Tibial nerve (tissue), 4 donors: ENCODE measurements at places on chromosomes 2 and 18.

DNA sequence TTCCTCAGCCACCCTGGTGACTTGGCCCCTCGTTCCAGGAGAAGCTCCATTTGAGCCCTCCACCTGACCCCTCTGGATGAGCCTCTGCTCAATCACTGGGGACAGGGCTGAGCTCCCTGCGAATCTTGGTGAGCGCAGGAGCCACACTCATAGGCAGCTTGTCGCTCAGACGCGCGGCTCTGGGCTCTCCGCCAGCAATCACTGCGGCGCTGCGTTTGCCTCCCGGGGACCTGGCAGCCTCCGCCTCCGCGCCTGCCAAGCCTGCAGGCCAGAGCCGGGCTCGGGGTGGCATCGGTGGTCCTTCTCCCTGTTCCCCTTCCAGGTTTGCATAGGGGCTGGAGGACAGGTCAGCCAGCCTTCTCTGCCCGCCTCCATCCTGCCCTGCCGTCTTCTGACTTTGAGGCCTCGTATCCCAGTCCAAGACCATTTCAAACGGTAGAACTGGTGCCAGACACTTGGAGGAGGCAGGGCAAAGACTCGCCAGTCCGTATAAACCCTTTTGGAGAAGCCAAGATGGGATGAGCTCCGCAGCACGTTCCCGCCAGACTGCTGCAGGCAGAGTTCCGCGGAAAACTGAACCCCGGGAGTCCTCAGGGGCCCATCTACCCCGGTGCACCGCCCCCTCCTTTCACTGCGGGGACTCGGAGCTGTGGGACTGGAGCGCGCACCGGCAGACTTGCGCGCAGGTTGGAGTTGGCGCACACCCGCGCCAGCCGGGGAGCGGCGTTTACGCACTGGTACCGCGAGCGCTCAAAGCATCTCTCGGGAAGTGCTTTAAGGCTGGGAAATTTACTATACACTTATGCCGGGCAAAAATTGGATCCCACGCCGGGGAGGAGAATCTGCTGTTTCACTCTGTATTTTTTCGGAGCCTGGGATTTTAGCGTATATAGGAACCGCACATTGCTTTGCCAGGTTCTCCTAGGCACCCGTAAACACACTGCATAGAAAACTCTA, 1.1 kb upstream of the TACR1 start:
- DNase-seq, result no peak

- no peak for DNase-seq
These were observed 1.3 kb downstream of the FOXI3 start for GRCh38 chr2:88450925-88451810.

DNA sequence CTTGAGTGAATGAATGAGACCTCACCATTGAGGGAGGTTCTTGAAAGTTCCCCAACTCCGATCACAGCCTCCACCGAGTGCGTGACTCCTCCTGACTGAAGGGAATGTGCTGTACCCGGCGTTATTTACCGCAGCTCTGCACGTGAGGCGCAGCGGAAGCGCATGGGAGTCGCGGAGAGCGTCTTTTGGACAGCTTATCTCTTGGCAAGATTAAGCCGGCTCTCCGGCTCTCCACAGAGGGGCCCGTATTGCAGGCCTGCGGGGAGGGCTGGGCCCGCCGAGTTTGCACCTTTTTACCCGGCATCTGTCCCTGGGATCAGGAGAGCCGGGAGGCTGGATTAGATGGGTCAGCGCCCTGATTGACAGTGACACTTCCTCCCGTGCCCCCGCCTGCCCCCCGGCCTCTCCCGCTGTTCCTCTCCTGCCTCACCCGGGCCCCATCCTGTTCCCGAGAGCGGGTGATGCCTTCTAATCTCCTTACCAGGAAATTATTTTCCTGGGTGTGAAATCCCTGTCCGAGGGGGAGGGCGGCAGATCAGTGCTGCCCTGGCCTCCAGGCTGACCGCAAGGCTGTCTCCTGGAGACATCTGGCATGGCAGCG, 176.3 kb downstream of the INHBB start:
- DNase-seq, result no peak

DNA sequence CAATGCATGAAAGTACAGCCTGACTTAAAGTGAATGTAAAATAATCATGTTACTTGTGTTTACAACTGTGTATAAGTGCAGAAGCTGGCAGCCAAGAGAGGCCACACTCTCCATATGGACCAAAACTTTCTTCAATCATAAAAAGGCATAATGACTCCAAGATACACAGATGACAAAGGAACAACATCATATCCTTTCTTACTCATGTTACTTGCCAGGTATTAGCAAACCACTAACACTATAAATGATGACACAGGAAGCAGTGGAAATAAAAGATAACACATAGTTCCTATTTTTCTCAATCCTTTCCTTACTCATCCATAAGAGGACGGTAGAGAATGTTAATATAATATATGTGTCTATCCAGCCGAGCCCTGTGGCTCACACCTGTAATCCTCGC, 400.0 kb upstream of the CDH2 start:
- DNase-seq, result no peak

DNA sequence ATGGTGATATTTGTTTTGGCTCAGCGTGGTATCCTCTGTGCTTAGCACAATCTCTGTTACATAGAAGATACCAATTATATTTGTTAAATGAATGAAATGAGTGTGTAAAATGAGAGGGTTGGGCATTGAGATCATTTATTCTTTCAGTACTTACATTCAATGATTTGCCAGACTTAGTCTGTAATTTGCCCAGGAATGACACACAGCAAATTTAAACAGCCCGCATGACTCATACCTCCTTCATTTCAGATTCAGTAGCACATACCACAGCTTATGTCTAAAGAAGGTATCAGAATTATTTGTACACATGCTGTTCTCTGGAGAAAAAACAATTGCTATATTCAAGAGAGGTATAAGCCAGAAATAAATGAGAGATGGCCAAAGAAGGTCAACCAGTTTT, 37.0 kb downstream of the KLHL14 start:
- DNase-seq, result no peak

- DNase-seq, result no peak
These were observed 55.1 kb upstream of the MAP4K3 start for GRCh38 chr2:39492095-39492590.
